ENCODE measurements at places on chromosomes 3 and 15.
A peak's percentile ranks its signal among the peaks of the same experiment; 100 is the strongest.

DNA sequence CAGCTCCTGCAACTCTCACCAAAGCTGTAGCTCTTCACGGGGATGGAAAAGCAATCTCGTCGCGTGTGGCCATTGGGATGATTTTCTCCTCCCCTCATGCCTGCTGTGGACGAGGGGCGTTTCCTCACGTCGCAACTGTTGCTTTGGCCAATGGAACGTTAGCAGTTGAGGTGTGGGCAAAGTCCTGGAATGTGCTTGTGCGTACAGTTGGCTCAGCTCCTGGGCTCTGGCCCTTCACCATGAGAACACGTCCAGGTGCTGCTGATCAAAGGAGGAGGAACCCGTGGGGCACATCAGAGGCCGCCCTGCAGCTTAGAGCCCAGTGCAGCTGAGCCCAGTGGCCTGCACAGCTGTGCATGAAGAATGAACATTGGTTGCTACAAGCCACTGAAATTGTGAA lies 186.1 kb downstream of the TJP1 start:
- DNase-seq: no peak

- no peak for DNase-seq
These were observed 202.3 kb upstream of the LPP start for GRCh38 chr3:187951452-187952190.

DNA sequence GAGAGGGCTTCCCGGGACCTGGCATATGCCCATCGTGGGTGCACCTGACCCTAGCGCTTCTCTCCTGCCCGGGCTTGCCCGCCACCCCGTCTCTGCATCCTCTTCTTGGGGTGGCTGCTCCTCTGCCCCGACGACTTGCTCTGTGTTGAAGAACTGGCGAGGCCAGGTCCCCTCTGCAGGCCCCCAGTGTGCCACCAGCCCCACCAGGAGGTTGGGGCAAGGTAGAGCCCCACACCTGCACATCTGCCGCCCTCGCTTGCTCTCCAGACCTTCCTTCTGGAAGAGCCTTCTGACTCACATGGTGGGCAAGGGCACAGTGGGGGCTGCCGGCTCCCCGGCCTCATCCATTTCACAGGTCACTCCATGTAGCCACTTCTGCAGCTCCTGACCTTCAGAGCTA lies 84.3 kb downstream of the FBLN2 start:
- no peak for DNase-seq

DNA sequence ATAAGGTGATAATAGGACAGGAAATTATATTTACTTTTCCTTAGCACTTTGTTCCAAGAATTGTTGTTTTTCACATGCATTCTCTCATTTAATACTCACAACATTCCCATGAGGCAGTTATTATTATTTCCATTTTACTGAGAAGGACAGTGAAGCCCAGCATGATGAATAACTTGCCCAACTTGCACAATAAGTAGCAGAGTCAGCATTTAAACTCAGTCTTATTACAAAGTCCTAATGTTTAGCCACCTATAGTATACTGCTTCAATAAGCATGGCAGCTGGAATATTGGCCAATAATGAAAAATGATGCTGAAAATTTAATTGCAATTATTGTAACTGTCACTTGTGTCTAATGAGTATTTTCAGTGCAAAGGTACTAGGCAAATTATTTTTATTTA lies 45.7 kb downstream of the SYNPR start:
- DNase-seq: no peak

DNA sequence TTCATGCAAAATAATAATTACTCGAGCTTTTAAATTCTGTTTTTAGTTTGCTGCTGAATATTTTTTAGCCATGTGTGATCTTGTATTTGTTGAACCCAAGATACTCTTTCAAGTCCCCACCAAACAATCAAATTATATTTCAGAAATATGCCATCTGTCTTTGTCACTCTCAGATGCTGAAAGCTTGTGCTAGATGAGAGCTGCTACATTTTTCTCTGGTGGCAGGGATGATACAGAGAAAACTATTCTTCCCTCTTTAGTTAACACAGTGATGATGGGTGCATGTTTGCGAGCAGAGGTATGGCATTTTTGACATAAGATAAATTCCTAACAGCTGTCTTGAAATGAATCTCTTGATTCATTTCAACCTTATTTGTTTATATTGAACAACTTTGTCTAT lies 100.6 kb upstream of the NPHP3 start:
- no peak for DNase-seq

DNA sequence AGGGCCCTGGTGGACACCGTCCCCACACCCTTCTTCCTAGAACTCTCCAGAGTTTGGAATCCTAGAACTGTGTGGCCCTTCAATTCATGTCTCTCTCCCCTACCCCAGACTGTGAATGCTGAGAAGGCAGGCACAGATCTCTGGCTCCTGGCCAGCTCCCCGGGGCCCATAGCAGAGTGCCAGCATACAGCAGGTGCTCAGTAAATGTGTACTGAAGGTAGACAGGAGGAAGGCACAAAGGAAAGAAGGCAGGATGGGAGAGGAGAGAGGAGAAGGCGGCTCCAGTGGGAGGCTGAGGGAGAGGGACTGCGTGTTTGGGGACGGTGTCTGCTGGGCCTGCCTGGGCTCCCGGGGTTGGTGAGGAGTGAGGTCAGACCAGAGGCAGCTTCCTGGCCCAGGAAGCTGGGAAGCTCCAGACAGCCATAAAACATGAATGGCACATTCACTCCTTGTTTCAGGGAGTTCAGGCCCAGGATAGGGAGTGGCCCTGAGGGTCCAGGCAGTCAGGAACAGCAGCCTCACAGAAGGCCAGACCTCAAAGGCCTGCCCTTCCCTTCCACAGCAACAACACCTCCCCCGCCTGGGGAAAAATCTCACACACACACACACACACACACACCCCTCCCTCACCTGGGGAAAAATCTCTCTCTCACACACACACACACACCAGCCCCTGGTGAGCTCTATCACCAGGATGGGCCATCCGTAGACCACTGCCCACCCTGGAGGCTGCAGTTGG lies 137.1 kb upstream of the PRR20G start:
- DNase-seq: peak; percentile 15

- DNase-seq: no peak
These were observed 158.3 kb downstream of the EFHB start for GRCh38 chr3:19775765-19776164.

DNA sequence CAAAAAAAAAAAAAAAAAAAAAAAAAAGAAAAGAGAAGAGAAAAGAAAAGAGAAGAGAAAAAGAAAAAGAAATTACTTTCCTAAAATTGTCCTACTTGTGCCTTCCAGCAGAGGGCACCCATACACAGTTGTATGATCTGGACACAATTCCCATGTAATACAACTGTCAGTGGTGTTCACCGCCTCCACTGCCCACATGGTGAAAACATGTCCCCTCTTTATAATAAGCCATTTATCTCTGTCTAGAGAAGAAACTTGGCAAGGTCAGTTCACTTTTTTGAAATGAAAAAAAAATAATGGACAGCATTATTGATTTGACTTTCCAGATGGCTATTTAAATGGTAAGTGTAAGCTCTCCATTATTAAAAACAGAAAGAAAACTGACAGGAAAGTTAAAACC lies 459.4 kb downstream of the GBE1 start:
- DNase-seq: peak; percentile 55

DNA sequence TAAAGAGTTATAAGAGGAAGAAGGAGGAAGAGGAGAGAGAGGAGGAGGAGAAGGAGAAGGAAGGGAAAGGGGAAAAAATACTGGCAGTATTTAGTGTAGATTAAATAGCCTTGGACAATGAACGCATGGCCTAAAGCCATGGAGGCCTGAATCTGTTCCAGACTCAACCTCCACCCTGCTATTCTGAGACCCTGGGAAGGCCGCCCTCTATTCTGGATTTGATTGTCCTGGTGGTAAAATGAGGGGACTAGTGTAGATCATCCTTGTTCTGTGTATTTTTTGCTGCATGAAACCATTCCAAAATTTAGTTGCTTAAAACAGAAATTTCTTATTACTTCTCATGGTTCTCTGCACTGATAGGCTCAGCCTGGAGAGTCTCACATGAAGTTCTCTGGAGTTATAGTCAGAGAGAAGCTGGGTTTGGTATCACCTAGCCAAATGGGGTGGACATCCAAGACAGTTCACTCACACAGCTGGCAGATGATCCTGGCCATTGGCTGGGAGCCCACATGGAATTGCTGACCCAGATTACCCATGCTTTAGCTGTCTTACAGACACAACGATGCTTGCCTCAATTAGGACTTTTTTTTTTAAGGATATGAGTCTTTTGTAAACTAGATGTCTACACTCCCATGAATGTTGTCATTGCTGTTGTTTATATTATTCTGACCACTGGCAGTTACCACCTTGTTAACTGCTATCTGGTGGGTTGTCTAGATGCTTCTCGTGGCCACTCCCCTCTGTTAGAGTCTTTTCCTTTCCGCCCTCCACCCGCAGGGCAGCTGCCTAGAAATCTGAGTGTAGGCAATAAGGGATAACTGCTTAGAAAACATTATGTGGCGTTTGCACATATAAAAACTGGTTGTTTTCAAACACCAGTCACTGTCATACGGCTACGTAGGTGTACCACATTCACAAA lies 149.9 kb downstream of the SST start:
- no peak for DNase-seq

- DNase-seq: no peak
These were observed 17.1 kb downstream of the ZFAND6 start for GRCh38 chr15:80076321-80077318.

Data from GM13976 (cell line).